ENCODE measurements at places on chromosomes 12 and 14.

DNA sequence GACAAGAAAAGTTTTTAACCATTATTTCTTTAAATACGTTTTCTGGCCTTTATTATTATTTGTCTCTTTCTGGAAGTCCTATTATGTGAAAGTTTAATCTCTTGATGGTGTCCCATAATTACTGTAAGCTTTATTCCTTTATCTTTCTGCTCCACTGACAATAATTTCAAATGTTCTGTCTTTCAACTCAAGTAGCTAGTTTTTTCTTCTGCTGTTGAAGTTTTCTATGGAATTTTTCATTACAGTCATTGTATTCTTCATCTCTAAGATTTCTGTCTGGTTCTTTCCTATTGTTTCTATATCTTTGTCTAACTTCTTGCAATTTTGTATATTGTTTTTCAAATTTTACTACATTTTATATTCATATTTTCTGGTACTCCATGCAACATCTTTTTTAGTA lies 173.6 kb upstream of the MGAT4C start:
- DNase-seq = no peak

DNA sequence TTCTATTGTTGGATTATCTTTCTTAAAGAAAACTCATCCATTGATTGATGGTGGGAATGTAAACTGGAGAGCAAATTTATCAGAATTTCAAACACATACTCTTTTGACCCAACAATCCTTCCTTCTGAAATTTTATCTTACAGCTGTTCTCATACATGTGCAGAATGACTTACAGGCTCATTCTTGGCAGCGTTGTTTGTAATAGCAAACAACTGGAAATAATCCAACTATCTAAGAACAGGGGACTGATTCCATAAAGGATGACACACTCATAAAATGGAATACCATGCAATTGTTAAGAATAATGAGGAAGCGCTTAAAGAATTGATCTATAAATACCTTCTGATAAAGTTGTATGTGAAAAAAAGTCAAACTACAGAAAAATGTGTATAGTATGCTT lies 24.0 kb downstream of the RHOJ start:
- no peak for DNase-seq

- DNase-seq = peak; percentile 56
Measured at GRCh38 chr14:91257328-91258010, 13.0 kb upstream of the GPR68 start.

DNA sequence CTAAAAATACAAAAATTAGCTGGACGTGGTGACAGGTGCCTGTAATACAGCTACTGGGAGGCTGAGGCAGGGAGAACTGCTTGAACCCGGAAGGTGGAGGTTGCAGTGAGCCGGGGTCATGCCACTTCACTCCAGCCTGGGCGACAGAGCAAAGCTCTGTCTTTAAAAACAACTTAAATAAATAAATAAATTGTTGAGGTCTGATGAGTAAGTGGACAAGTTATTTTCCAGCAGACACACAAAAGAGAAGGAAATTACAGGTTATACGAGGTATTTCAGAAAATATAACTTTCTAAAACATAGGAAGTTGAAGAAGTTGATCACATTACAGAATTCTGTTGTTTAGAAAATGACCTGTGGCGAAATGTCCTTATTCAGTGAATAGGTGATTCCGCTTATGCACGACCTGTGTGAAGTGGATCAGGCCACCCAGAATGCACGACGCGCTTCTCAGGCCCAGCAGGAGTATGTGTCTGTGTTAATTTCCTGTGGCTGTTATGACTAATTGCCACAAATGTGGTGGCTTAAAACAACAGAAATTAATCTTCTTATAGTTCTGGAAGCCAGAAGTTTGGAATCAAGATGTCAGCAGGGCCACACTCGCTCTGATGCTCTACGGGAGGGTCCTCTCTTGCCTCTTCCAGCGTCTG lies 38.1 kb downstream of the P2RX7 start:
- DNase-seq = no peak

DNA sequence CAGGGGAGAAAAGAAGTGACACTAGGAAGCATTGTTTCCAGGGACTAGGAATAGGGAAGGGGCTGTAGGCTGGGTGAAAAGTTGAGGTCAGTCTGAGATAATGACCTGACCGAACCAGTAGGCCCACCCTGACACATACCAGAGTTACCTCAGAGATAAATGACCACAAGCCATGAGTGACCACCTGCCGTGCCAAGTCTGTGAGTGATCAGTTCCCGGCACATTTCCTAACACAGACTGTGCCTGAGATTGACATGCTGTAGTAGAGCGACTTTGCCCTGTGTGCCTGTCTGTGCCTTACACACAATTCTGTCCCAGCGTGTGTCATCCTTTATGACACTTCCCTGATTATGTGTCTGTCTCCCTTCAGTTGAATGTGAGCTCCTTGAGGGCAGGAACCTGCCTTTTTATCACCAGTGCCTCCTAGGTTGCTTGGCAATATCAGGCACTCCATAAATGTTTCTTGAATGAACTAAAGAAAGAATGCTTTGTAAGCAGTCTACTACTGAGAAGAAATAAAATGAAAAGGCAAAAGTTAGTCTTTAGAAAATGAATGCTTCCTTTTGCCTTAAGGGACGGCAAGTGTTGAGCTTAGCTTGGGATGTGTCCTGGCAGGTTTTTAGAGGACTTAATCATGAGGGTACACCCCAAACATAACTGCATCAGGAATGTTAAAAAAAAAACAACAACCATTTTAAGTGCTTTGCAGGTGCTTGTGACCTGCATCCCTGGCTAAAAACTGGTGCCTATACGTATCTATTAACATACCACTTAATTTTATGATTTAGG lies 9.6 kb upstream of the SSPN start:
- DNase-seq = no peak

All from BE2C (cell line).